ENCODE measurements at places on chromosomes 4 and X. TPM values are rescaled to one million over a fixed set of nuclear protein-coding genes. Genes with fewer than 3 reads are reported as not detected.

DNA sequence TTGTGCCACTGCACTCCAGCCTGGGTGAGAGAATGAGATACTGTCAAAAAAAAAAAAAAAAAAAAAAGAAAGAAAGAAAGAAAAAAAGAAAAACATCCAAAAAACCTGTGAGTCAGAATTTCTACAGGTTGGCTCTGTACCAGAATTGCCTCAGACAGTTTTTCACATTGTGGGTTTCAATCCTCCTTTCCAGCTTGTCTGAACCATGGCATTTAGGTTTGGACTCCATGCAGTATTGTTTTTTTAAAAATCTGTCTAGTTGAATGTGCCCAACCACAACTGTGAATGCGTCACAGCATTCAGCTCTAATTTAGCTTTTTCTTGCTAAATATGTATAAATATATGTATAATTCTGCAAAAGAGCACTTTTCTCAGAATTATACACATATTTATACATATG lies 31.4 kb upstream of the ARSH start:
- no peak for DNase-seq

The SH3D19 gene
- total RNA-seq = not detected

The RRH gene
- total RNA-seq = not detected

GRCh38 chrX:93868289-93868965 lies 194.4 kb downstream of the FAM133A start:
- no peak for DNase-seq

The IKBKG gene
- 34.4 TPM for total RNA-seq

The IGBP1 gene
- total RNA-seq = 45.1 TPM

DNA sequence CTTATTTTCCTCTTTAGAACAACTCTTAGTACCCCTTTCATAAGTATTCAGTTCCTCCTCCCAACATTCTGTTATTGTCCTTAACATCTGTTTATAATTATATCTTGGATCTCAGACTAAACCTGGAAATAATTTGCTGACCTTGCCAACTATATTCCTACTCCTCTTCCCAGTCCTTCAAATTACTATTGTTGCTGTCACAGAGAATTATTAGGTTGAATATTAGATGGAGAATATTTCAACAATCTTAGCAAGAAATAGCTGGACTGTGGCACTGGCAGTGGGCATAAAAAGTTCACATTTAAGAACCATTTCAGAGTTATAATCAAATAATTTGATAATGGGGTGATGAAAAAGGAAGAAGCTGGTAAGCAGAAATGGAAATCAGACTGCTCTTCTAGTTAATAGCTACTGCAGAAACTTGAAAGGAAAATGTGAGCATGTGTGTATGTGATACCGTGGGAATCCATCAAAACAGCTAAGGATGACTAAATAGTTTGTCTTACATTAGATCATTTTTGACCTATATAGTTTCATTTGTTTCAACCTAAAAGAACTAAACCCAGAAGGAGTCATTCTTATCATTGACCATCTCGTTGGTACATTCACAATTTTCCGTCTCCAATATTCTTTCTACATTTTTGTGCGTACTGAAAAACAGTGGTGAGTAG lies 43.3 kb upstream of the PRDM8 start:
- no peak for DNase-seq

- DNase-seq = no peak
These were observed 177.4 kb upstream of the SCML1 start for GRCh38 chrX:17559728-17560379.

GRCh38 chrX:97563531-97564133 lies 679.9 kb downstream of the RPA4 start:
- DNase-seq = peak; percentile 56

The ANAPC4 gene
- 31.4 TPM for total RNA-seq

GRCh38 chr4:8394806-8395205 lies 45.7 kb downstream of the ACOX3 start:
- no peak for DNase-seq

- no peak for DNase-seq
These were observed 128.3 kb downstream of the UCHL1 start for GRCh38 chr4:41384992-41385391.

DNA sequence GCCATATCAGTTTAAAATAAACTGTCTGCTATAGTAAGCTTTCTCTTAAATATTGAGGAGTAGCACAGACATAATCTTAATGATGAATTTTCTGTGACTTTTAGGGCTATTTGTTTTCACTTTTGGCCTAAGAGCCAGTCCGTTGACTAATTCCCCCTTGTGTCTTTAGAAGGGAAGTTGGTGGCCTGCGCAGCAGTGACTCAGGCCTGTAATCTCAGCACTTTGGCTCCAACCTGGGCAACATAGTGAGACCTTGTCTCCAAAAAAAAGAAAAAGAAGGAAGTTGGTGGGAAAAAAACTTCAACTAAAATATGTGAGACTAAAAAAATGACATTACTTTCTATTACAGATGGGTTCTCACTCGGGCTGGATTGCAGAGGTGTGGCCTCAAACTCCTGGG lies 3.4 kb downstream of the NCAPG start:
- no peak for DNase-seq

DNA sequence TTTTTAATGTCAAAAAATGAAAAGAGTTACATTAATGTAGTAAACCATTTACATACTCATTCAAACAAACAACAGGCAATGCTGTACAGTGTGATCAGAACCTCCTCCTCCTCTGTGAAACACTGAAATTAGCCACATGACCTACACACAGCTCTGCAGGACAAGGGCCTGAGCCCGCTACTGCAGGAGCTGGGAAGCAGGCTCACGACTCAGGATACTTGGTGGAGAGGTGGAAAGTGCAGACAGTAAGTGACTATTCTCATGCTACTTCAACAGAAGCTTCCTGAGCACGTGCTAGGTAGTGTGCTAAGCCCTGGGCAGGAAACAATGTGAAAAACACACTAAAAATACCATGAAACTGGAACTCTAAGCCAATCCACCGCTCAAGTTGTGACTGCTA lies 56.8 kb downstream of the TAPT1 start:
- DNase-seq = no peak

The AMMECR1 gene
- 8.4 TPM for total RNA-seq

The DGKQ gene
- 14.3 TPM for total RNA-seq

DNA sequence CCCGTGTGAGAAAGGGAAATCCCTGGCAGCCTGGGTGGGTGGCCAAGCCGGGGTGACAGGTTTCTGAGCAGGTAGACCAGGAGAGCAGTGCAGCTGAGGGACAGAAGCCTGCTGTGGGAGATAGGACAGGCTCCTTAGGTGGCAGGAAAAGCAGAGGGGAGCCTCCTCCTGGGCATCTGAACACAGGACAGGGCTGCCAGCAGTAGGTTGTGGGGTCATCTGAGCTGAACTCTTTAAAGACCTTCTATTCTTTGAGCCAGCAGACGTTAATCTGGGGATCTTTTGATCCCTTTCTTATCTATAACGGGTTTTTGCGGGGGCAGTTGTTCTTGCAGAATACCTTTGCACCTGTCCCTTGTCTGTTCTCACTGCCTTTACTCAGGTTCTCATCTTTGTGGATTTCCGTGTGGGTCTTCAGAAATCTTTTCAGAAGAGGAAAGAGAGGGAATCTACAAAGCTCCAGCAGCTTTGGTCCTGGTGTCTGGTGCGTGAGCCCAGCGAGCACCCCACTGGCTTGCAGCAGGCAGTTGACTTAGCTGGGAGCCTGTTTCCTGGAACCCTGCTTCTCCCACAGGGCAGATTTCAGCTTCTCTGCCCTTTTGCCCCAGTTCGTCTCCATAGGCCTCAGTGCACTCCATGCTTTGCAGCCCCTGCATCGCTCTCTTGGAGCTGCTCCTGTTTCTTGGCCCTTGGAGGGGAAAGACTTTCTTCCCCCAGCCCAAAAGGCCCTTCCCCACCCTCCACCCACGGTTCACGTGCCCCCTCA lies 35.8 kb upstream of the TADA2B start:
- no peak for DNase-seq

GRCh38 chr4:68591204-68591603 lies 15.1 kb upstream of the UGT2B17 start:
- DNase-seq = no peak

DNA sequence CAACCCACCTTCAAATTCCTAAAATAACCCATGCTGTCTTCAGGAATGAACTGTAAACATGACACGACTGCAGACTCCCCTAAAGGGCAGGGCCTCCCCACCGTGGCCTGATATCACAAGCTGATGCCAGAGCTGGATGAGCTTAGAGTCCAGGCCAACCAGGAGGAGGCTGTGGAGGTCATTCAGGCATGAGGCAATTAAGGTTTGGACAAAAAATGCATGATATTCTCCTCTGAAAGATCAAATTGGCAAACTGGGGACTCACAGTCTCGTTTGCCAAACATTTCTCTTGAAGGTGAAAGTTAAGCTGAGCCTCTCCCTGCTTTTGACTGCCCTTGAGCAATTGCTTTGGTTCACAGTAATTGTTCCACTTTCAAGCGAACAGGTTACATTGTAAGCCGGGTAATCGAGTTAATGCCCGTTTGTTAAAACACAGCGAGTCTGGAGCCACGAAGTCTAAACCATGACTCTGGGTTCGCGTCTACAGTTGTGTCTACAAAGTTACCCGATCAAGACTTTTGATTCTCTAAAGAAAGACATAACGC lies 105.6 kb downstream of the ENPP6 start:
- DNase-seq = no peak

The NAP1L5 gene
- 5.8 TPM for total RNA-seq

DNA sequence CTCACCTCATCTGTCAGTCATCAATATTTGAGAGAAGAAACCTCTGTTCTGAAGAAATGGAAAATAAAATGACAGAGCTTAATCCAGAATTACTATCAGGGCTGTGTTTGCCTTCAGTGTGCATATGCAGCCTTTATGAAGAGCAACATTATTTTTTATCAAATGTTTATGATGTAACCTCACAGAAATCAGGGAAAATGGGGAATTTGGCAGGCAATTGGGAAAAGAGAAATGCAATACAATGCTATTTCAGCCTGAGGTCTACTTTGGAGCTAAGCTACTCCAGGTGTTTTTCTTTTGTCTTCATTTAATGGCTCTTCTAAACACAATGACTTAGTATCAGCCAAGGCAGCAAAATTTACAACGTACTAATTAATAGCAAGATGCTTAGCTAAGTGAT lies 241.1 kb upstream of the TET2 start:
- DNase-seq = no peak

DNA sequence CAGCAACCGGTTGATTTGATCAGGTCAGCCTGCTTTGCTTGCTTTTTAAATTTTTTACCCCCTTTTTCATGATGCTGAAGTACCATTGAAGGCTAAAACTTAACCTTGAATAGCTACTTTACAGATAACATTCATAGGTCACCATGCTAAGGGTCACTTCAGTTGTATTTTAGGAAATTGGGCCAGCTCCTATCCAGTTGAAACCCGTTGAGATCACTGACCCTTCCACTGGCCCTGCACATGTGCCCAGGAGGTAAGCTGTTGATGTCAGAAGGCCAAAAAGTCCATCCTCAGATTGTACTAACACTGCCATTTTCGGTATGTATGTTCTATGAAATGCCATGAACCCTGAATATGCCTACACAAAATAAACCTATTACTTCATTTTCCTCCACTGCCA lies 133.0 kb upstream of the FAT4 start:
- DNase-seq = no peak

The SMPX gene
- not detected for total RNA-seq

The LGI2 gene
- total RNA-seq = not detected

The WDR44 gene
- 9.9 TPM for total RNA-seq

The FAM133A gene
- not detected for total RNA-seq

DNA sequence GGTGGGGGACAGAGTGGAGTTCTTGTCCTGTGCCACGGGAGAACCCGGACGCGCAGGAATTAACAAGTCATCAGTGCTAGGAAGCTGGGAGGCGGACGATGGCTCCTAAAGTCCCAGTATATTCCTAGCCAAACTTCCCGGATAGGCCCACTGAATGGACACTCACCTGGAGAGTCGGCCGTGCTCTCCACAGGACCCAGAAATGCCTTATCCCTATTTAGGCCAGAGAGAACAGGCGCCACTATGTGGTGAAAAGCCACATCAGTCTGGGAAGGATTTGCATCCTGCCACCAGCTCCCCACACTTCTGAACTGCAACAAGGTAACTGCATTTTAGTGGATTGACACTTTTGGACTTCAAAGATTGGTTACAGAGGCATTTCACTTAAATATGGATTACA lies 1.1 kb downstream of the CFAP299 start:
- DNase-seq = no peak

DNA sequence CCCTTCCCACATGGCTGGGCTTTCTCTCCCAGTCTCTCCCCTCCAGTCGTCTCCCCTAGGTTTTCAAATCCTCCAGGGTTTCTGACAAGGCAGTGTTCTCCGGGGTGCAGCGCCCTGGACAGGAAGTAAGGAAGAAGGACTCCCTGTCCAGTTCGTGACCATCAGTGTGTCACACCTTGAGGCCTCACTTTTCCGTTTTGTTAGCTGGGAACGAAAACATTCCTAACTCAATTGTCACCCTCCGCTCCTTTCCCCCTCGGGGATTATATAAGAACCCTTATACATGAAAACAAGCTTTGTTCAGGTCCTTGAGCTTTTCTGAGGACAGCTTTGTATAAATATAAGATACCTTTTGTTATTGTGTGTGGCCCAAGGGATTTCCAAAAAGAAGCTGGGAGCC lies 92.1 kb downstream of the KDR start:
- DNase-seq = no peak

DNA sequence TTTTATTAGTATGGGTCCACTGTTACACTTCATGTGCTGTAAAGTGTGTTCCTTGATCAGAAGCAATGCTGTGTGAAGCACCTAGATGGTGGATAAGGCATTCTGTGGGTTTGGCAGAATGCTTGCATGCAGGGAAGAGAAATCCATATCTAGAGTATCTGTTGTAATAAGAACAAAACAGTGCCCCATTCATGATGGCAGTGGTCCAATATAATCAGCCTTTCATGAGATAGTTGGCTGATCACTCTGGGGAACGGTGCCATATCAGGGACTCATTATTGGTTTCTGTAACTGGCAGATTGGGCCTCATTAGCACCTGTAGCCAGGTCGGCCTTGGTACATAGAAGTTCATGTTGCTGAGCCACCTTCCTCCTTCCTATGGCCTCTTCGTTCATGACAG lies 28.7 kb downstream of the STIM2 start:
- no peak for DNase-seq

DNA sequence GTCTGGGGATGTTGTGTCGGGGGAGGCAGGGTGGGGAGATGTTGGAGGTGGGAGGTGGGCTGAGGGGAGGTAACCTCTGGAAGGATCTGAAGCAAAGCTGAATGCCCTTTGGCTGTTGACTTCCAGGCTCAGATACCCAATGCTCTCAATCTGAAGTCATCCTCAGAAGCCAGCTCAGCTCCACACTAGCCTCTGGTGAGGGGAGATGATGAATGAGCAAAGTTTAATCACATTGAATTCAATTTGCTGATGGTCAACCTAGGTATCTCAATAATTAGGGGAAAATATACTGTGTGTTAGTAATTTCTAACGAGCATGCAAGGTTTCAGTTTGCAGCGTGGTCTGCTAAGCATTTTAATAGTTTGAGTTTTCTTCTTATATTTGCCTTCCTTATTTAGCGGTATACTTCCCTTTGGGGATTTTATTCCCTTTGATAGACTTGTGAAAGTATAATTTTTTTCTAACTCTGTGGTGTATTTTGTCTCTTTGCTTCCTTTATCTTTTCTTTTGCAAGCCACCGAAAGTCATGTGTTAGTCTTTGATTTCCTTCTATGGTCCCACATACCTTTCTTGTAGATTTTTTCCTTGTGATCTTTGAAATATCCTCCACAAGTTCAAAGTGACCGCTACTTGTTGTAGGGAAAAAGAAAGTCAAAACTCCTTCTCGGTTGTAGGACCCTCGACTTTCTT lies 146.3 kb upstream of the LEF1 start:
- DNase-seq = peak; percentile 9

The GLRB gene
- total RNA-seq = not detected

- peak; percentile 20 for DNase-seq
These were observed 270.2 kb downstream of the TLL1 start for GRCh38 chr4:166143227-166143626.
